ENCODE measurements at places on chromosomes 13 and 19. TPM values are rescaled to one million over a fixed set of nuclear protein-coding genes. Genes with fewer than 3 reads are reported as not detected.

The CYP4F22 gene
- not detected for total RNA-seq

The SACS gene
- 73.1 TPM for total RNA-seq

The C1QTNF9 gene
- total RNA-seq: not detected

The ZIC2 gene
- total RNA-seq: not detected

The ZNF569 gene
- 5.4 TPM for total RNA-seq

The ERICH6B gene
- not detected for total RNA-seq

The ADGRE2 gene
- not detected for total RNA-seq

The SIGLEC10 gene
- total RNA-seq: not detected

The IER2 gene
- total RNA-seq: 97.0 TPM

The PEAK3 gene
- not detected for total RNA-seq

The MYH14 gene
- 0.13 TPM for total RNA-seq

The IZUMO2 gene
- not detected for total RNA-seq

The STOML3 gene
- total RNA-seq: not detected

The CGB1 gene
- not detected for total RNA-seq

The PRR19 gene
- total RNA-seq: 1.0 TPM

The LILRA1 gene
- total RNA-seq: not detected

The PPM1N gene
- 0.81 TPM for total RNA-seq

The FFAR1 gene
- not detected for total RNA-seq

The IL4I1 gene
- 9.1 TPM for total RNA-seq

The ZNF583 gene
- 4.8 TPM for total RNA-seq

The RUBCNL gene
- total RNA-seq: not detected

The ZNF610 gene
- total RNA-seq: 0.97 TPM

The USPL1 gene
- total RNA-seq: 18.8 TPM

The SIPA1L3 gene
- 47.2 TPM for total RNA-seq

The POSTN gene
- 0.29 TPM for total RNA-seq

The SLC25A42 gene
- 6.2 TPM for total RNA-seq

The MIER2 gene
- total RNA-seq: 41.7 TPM

The CEACAM21 gene
- 2.7 TPM for total RNA-seq

The SAE1 gene
- 219 TPM for total RNA-seq

The SLITRK5 gene
- total RNA-seq: 0.04 TPM

The SLC25A41 gene
- not detected for total RNA-seq

The SH2D3A gene
- total RNA-seq: not detected

The ADPRHL1 gene
- 0.97 TPM for total RNA-seq

The GGN gene
- total RNA-seq: 0.88 TPM

The THSD1 gene
- 25.2 TPM for total RNA-seq

The SYNE4 gene
- total RNA-seq: 0.62 TPM

The AXL gene
- total RNA-seq: 172 TPM

The JAK3 gene
- 3.4 TPM for total RNA-seq

The FAM83E gene
- total RNA-seq: 3.5 TPM

The ATP4A gene
- not detected for total RNA-seq

The C13orf46 gene
- 1.7 TPM for total RNA-seq

The PPP2R1A gene
- 257 TPM for total RNA-seq

The CPT1C gene
- total RNA-seq: 24.7 TPM

The LENG9 gene
- total RNA-seq: 2.8 TPM

The ZNF805 gene
- 8.6 TPM for total RNA-seq

The LILRB4 gene
- not detected for total RNA-seq

The LACC1 gene
- total RNA-seq: 4.0 TPM

The TGFBR3L gene
- total RNA-seq: 1.2 TPM

The CALR3 gene
- total RNA-seq: not detected

The ZNF763 gene
- 0.48 TPM for total RNA-seq

The FCAR gene
- not detected for total RNA-seq

The ANKRD27 gene
- total RNA-seq: 29.6 TPM

The CACNG6 gene
- 4.0 TPM for total RNA-seq

The FFAR3 gene
- not detected for total RNA-seq

The ZNF888 gene
- total RNA-seq: 2.9 TPM

The PNMA8A gene
- 0.16 TPM for total RNA-seq

The SH3GL1 gene
- total RNA-seq: 153 TPM

Measured in endothelial cell of umbilical vein (primary cell).